Endothelial cell of umbilical vein (primary cell): ENCODE measurements at places on chromosomes 2 and 18. TPM values are rescaled to one million over a fixed set of nuclear protein-coding genes. Genes with fewer than 3 reads are reported as not detected.

The HOXD9 gene
- total RNA-seq = 3.5 and 3.9 TPM in 2 replicates

The NOSTRIN gene
- total RNA-seq = 0.75 TPM in 1 of 2 replicates, not detected in the other

The APCDD1 gene
- 0.35 and 0.95 TPM in 2 replicates for total RNA-seq

The HNMT gene
- 13.4 and 16.9 TPM in 2 replicates for total RNA-seq

The EVA1A gene
- total RNA-seq = 59.7 and 66.5 TPM in 2 replicates

The DTNA gene
- 15.3 and 16.8 TPM in 2 replicates for total RNA-seq

The PLEKHA3 gene
- total RNA-seq = 24.6 and 26.6 TPM in 2 replicates

The ZEB2 gene
- total RNA-seq = 44.5 and 49.6 TPM in 2 replicates

The PTPRM gene
- total RNA-seq = 34.7 and 43.7 TPM in 2 replicates

The TUBA3E gene
- total RNA-seq = not detected in 2 replicates

The FAM237A gene
- not detected in 2 replicates for total RNA-seq

DNA sequence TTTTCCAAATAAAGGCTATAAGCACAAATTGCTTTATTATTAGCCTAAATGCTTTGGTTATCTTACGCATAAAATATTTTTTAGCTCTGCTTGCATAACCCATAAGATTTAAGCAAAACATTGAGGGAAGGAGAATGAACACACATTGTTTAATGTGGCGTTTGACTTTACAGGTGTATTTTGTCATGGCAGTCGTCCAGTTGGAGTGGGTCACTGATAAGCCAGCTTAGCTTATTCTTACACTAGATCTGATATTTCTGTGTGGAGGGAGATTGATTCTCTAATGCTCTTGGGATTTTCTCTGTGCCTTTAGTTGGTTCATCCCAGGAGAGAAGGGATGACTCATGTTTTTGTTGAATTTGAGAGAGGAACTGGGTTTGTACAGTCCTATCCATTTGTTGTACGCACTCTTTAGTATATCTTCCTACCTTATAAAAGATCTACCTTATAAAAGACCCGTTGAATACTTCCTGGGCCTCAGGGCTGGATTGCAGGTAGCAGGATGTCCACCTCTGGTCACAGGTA, 47.5 kb upstream of the ACYP2 start:
- DNase-seq = no peak

DNA sequence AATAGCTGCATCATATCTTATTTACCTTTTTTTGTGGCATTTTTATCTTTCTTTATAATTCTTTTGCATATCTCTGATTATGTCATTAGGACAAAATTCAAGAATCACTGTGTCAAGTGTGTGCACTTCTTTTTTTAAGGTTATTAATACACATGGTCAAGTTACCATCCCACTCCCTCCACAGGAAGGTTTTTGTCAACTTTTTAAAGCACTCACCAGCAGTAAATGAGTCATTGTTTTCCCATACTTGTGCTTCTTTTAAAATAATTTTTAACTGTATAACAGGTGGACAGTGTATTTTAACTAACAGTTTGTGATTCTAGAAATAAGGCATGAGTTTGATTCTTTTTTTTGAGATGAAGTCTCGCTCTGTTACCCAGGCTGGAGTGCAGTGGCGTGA, 45.7 kb upstream of the FAM171B start:
- DNase-seq = peak; percentile 24

DNA sequence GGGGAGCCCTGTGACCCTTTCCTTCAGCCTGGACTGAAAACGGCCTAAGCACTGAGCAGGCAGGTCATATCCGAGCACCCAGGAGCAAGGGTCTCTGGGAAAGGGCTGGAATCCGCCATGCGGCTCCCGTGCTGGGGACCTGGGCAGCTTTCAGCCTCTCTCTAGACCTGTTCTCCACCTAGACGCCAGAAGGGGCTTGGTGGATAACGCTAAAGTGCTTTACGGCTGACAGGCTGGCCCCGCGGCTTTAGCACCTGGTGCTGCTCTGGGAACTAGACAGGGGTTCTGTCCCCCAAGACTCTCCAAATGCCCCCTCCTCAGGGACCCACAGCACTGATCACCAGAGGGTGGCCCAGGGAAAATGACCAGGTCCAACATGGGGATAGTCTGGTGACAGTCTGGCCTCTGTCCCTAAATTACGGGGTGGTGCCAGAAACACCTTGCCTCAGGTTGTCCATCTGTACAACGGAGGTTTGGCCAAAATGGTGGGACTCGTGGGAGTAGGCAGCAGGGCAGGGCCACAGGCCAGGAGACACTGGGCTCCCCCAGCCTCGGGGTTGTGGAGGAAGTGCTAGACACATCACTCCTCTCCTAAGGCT, 13.0 kb downstream of the SDC1 start:
- DNase-seq = no peak

DNA sequence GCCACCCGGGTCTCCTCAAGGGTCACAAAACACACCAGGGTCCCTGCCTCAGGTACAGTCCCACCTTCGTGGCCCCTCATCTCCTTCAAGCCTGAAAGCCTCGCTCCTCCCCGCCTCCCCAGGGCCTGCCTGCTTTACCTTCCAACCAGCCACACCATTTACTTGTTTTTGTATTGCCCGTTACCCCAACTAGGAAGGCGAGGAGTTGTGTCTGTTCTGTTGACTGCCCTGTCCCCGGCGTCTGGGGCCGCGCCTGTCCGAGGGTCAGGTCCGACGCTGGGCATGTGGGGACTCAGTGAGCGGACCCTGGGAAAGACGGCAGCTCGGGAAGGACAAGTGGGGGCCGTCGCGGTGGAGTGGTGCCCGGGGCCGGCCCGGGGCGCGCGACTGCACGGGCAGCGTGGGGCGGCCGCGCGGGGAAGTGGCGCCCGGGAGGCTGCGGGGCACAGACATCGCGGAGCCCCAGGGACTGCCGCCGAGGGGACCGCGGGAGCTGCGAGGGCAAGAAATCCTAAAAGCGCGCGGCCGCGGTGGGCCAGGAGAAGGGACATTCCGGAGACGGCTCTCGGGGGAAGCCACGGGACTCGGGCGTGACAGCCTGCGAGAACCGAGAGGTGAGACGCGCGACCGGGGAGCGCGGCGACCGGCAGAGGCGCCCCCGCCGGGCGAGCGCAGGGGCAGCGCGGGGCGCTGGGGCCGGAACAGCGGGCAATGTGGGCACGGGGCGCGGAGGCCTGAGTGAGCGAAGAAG, 797 bp upstream of the GRHL1 start:
- DNase-seq = peak; percentile 25

DNA sequence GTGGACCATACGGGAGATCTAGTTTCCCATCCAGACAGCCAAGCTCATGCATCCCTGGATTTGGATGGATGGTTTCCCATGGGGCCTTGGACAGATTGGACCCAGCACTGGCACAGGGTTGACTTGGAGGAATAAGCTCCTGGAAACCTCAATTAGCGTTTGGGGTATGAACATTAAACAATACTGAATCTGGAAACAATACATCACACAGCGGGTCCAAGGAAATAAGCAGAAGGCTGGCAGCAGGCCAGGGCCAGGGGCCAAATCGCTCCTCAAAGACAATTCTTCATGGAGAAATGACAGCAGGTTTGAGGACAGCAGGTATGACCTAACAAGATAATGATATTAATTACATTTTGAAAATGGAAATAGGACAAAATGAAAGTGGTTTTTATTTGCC, 540.6 kb downstream of the RIT2 start:
- no peak for DNase-seq

GRCh38 chr2:230414302-230414701, 1.7 kb upstream of the SP100 start:
- DNase-seq = no peak

DNA sequence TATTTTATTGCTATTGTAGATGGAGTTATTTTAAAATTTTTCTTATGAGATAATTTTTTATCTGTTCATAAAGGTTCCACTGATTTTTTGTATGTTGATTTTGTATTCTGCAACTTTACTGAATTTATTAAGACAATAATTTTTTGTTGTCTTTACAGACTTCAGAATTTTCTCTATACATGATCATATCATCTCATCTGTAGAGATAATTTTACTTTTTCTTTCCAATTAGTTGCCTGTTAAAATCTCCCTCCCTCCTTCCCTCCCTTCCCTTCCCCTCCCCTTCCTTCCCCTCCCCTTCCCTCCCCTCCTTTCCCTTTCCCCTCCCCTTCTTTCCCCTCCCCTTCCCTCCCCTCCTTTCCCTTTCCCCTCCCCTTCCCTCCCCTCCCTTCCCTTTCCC, 378.1 kb downstream of the SOCS6 start:
- DNase-seq = no peak

DNA sequence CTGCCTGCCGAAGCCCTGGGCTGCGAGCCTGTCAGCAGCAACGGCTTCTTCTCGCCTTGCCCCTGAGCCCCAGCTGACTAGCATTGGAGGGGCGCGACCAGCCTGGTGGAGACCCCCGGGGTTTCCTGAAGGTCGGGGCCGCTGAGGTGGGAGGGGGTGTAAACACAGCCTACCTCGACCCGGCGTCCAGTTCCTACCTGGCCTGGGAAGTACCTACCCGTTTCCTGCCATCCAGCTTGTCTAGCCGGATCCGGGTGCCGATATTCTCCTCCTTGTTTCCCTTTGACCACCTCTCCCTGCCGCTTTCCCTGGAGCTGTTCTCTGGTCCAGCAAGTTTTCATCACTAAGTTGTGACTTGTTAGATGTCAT, 511 bp downstream of the MOB4 start:
- DNase-seq = peak; percentile 43

DNA sequence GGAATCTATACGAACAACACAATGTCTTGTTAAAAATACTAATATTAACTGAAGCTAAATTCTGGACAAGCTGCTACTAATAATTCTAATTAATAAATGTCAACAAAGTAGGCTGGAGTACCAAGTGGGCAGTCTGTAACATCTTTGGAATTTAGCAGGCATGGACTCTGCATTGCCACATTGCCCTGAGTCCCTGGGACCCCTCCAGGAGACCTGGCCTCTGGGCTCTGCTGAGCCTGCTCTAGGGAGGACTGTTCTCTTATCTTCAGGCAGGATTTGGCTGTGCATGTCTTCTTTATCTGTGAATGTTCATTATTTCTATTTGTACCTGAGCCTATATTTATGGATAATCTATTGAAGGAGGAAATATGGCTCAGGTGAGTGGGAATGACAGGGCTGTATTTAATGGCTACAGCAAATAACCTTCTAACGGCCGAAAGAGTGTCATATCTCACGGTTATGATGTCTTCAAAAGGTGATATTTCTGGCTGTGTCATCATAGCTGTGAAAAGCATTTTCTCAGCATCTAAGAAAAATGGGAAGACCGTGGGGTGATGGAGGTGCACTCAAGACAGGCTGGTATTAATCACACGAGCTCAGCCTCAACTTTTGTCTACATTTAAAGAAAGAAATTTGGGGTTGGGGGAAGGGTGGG, 28.6 kb upstream of the SETBP1 start:
- DNase-seq = no peak

DNA sequence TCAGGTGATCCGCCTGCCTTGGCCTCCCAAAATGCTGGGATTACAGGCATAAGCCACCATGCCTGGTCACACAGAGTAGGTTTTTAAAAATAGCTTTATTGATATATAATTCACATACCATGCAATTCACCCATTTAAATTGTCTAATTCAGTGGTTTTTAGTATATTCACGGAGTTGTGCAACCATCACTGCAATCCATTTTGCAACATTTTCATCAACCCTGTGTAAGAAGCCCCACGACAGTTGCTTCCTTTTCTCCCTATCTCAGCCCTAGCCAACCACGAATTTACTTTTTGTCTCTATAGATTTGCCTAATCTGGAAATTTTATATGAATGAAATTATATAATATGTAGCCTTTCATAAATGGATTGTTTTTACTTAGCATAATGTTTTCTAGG, 266.4 kb downstream of the NAPG start:
- DNase-seq = no peak

GRCh38 chr18:28062443-28062842, 114.5 kb downstream of the CDH2 start:
- DNase-seq = no peak

GRCh38 chr18:21264651-21265050, 22.6 kb downstream of the GREB1L start:
- peak; percentile 27 for DNase-seq

GRCh38 chr2:16156411-16156810, 216.1 kb downstream of the MYCN start:
- no peak for DNase-seq

DNA sequence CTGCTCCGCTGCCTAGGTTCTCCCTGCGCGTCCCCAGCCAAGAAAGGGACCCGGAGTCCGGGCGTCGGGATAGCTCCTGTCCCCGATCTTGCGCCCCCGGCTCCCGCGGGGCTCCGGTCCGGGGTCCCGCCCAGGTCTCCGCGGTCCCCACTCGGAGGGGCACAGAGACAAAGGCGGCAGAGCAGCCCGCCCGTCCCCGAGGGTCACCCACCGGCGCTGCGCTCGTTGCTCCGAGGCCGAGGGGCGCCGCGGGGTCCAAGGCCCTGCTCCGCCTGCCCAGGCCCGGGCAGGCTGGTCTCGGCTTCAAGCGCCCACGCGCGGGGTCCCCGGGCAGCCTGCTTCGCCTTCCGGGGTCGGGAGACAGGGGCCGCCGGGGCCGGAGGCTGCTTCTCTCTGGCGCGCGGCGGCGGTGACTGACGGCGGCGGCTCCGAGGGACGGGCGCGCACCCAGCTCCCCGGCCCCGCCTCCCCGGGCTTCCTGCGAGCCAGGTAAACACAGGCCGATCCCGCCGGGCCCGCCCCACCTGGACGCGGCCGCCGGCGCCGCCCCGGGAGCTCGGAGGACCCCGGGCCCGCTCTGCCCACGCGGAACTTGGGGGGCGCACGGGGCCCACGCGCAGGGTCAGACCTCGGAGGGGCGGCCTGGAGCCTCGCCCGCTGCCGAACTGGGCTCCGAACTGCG, at the start of gene MBP:
Gene MBP, minus strand, starts transcription at position 415 of the 682 bp plus-strand sequence. CDS start 27,522 bp downstream, outside the sequence.
- no peak for DNase-seq

- no peak for DNase-seq
Measured at GRCh38 chr18:54612237-54612636, 21.2 kb downstream of the DYNAP start.

GRCh38 chr18:60585670-60586069, 213.1 kb upstream of the MC4R start:
- DNase-seq = no peak

GRCh38 chr2:131039908-131040660, 53.2 kb downstream of the FAM168B start:
- no peak for DNase-seq

GRCh38 chr2:556485-556884, 120.7 kb downstream of the TMEM18 start:
- no peak for DNase-seq

- DNase-seq = no peak
Measured at GRCh38 chr18:63105636-63106316, 213.8 kb downstream of the BCL2 start.

DNA sequence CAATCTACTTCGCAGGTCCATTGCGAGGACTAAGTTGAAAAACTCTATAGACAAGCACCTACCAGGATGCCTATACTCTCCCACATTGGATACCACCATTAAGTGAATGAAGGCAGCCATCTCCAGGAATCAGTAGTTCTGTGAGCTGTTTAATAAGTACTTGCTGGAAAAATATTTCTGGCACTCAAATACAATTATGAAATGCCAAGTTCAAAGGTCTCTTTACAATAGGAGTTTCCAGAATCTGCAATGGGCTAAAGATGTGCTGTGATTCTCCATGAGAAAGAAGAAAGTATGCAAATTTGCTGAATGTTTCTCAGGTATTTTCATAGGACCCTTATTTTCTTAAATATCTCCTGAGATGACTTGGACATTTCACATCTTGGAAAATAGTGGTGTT, 103.0 kb downstream of the AP1S3 start:
- no peak for DNase-seq
